ENCODE measurements at places on chromosomes 4 and X.

GRCh38 chrX:52425775-52426174, 57.0 kb downstream of the XAGE2 start:
- DNase-seq: no peak

GRCh38 chrX:2875798-2876399, 47.2 kb downstream of the GYG2 start:
- no peak for DNase-seq

DNA sequence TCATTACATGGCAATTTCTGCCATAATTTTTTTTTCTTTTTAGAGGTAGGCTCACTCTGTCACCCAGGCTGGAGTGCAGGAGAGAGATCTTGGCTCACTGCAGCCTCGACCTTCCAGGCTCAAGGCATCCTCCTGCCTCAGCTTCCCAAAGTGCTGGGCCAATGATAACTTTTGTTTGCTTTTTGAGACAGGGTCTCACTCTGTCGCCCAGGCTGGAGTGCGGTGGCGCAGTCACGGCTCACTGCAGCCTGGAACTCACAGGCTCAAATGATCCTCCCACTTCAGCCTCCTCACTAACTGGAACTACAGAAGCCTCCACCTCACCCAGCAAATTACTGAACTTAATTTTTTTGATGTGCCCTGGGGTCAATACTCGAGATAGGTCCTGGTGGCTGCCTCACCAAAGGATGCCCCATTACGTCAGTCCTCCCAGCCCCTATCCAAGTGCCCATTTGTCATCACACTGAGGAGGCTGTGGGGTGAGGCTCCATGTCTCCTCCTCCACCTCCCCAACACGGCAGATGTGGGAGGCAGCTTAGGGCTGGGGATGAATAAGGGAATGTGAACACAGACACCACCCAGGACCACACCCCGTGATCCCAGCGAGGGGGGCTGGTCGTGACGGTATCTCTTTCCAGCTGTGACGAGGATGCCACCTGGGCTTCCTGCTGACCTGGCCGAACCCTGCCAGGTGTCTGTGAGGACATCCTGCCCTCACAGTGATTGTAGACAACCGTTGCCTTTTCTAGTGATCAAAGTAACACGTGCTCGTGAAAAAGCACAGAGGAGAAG, 12.4 kb upstream of the NKX1-1 start:
- no peak for DNase-seq

DNA sequence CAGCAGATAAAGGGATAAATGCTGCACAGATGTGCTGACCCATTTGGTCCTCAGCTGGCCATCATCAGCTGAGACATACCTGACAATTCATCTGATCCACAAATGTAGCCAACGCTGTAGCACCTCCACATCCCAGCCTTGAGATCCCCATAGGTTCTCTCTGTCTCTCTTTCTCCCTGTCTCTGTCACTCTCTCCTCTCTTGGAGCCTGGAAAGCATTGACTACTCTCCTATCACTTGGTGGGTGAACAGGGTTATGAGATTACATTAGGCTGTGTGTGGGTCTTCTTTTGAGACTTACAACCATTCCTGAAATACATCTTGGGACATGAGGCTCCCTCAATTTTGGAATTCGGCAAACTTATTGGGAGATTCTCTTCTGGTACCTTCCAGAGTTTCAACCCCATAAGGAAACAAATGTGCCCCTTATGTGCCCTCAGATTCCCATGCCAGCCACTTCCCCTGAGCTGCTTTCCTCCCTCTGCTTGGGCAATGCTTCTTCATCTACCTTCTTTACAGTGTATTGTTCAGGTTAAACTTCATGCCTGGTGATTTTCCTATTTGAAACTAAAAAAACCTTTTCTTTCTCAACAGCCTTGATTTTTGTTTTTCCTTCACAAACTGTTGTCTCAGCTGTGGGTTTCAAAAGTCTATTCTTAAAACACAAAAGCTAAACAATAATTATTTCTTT, 29.1 kb upstream of the FGF2 start:
- DNase-seq: no peak

GRCh38 chr4:73404042-73404441, at the start of gene ALB:
Gene ALB, plus strand, starts transcription at chr4:73404287. Its CDS starts 41 bp downstream, at chr4:73404328.
- no peak for DNase-seq

- no peak for DNase-seq
Observed at GRCh38 chr4:1369479-1370079, 22.6 kb downstream of the UVSSA start.

- no peak for DNase-seq
Observed at GRCh38 chr4:83281307-83281706, 3.3 kb downstream of the COQ2 start.

DNA sequence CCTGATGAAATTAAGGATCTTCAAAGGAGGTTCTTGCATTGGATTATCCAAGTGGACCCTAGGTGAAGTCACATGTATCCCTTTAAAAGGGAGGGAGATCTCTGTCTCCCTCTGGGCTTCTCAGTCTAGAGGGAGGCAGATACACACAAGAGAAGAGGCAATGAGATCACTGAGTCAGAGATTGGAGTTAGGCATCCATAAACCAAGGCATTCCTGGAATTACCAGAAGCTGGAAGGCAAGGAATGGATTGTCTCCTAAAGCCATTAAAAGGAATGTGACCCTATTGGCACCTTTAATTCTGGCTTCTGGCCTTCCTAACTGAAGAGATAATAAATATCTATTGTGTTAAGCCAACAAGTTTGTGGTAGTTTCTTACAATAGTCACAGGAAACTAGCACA, 383.2 kb downstream of the PACRGL start:
- DNase-seq: no peak

DNA sequence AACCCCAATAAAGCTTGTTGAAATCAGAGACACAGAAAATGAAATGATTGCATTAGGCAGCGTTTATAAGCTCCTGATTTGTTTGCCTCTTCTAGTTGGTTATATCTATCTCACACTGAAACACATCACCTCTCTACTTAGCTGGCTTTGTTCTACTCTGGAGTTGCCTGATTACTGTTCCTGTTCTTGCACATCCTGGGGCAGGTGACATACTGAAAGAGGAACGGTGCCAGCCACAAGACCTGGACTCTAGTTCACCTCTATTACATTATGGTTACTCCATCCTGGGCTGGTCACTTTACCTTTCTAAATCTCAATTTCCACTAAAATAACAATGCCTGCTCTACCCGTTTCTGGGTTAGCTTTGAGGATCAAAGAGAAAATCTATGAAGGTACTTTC, 47.9 kb downstream of the TRIM2 start:
- no peak for DNase-seq

- DNase-seq: no peak
Observed at GRCh38 chrX:31021537-31021936, 50.3 kb downstream of the FTHL17 start.

GRCh38 chrX:129091097-129091496, 432.2 kb downstream of the SMARCA1 start:
- no peak for DNase-seq

DNA sequence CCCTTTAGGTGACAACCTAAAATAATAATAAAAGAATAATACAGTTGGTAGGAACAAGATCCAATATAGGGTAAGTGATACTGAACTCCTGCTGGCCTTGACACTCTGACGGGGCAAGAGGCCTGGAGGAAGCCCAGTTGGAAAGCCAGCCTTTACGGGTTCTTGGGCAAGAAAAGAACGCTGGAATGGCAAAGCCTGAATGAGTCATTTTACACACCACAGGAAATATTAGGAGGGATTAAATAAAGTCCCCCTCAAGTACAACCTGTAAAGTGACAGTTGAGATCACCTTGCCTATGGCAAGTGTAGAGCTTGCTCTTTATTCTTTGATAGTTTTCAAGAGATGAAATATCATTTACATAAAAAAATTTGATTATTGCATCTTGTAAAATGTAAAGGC, 244.5 kb upstream of the TLL1 start:
- no peak for DNase-seq

DNA sequence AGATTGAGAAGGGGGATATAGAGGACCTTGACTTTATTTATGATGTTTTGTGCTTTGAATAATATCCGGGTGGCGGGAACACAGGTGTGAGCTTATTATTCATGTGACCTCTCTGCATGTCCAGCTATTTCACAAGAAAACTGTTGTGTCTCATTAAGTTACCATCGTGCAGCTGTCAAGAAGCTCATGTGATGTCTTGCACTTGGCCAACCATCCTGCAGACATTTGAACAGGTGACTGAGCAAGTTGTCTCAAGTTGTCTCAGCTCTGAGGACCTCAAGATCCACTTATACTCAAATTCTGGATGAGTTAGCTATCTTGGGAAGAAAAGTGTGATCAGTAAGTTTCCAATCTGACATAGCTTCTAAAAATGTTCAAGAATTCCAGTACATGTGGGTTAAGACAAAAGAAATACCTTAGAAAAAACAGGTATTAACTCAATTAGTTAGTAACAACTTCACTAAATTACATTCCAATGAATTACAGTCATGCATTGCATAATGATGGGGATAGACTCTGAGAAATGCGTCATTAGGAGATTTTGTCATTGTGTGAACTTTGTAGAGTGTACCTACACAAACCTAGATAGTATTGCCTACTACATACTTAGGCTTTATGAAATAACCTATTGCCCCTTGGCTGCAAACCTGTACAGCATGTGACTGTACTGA, 462.2 kb downstream of the INPP4B start:
- DNase-seq: no peak
